ENCODE measurements at places on chromosomes 5 and 9.

DNA sequence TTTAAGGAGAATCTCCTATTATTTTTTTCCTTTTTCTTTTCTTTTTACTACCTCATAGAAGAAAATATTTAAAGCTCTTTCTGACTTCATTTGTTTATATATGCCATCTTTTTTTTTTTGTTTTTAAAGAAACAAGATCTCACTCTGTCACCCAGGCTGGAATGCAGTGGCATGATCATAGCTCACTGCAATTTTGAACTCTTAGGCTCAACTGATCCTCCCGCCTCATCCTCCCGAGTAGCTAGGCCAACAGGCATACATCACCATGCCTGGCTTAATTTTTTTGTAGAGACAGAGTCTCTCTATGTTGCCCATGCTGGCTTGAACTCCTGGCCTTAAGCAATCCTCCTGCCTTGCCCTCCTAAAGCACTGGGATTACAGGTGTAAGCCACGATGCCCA, 59.5 kb downstream of the LNPEP start:
- DNase-seq = no peak

- no peak for DNase-seq
Measured at GRCh38 chr5:93476251-93476742, 104.7 kb downstream of the NR2F1-AS1 start.

GRCh38 chr5:104361932-104362331, 799.3 kb upstream of the NUDT12 start:
- no peak for DNase-seq

GRCh38 chr5:114544561-114544960, 182.7 kb downstream of the KCNN2 start:
- DNase-seq = no peak

DNA sequence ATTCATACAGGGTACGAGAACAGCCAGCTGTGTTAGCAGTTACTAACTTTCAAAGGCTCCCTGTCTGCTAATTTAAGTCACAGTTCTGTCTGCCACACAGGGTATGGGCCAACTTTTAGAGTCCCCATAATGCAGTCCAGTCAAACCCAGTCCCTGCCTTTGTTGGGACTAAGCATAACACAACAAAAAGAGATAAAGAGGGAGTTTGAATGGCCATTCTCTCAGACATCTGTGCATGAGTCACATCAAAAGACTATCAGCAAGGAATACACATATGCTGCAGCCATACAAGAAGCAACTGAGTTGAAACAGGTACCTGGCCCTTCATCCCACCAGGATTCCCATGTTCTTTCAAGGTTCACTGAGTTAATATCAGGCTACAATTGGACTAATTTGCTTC, 744.5 kb upstream of the C9orf72 start:
- DNase-seq = no peak

- no peak for DNase-seq
Measured at GRCh38 chr5:137148655-137149054, 350.5 kb downstream of the SPOCK1 start.

GRCh38 chr5:177256296-177256695, 47.2 kb downstream of the RAB24 start:
- no peak for DNase-seq

DNA sequence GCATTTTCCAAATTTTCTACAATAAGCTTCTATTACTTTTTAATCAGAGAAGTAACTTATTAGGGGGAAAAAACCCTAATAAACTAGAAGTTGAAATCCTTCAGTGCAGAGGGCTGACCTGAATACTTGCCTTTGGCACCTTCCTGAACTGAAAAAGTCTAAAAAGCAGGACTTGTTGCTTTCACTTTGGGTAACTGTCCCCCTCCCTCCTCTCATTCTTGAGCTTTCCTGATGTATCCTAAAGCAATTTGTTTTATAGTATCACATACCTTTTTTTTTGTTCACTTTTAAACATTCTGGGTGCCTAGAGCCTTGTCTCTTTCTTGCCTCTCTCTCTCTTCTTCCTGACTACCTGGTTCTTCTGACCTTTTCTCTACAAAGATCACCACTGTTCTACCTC, 64.0 kb upstream of the ERBIN start:
- DNase-seq = no peak

DNA sequence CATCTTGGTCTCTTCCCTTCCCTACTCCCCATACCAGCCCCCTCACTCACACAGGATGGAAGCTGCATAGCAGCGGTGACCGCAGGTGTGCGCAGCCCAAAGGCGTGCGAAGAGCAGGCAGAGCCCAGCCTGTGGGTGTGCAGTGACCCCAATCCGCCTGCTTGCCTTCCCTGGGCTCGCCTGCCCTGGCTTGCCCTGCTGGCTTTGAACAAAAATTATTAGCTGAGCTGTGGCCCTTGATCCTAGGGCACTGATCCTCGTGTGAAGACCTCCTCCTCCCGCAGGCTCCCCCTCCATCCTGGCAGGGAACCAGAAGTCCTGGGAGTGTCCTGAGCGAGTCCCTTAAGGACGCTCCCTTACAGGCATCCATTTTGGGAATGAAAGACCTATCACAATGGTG, 31.9 kb downstream of the MORN5 start:
- DNase-seq = no peak

DNA sequence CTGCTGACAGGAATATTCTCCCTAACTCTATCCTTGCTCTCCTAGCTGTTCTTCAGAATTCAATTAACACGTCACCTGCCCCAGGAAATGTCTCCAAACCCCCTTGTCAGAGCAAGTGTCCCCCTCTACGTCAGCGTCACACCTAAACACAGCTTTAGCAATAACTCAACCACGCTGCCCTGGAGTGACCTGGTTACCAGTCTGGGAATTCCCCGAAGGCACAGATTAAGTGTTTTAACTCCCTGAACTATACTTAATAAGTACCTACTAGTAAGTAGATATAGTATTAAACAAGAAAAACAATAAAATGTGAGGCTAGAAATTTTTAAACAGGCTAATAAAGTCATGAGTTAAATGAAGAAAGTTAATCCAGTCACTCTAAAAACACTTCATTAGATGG, 78.4 kb downstream of the FANCC start:
- no peak for DNase-seq

DNA sequence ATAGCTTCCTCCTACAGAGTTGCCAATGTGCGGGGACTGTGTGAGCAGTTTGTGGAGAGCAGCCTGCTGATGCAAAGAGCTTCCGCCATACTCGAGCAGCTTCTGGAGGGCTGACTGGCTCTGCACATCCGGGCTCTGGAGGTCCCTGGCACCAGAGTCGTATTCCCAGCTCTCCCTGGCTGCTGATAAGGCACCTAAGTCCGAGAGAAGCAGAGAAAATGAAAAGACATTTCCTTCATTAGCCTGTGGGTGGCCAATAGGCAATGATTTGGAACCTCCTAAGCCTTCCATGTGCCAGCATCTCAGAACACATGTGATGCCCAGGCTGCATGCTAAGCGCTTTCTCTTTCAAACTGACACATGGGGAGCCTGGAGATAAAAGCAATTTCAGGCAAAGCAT, 94.3 kb downstream of the TSSK1B start:
- DNase-seq = no peak

GRCh38 chr9:69412741-69413150, 87.7 kb downstream of the ENTREP1 start:
- DNase-seq = peak; percentile 41

GRCh38 chr5:53089481-53089991, 20.0 kb downstream of the MOCS2 start:
- no peak for DNase-seq

DNA sequence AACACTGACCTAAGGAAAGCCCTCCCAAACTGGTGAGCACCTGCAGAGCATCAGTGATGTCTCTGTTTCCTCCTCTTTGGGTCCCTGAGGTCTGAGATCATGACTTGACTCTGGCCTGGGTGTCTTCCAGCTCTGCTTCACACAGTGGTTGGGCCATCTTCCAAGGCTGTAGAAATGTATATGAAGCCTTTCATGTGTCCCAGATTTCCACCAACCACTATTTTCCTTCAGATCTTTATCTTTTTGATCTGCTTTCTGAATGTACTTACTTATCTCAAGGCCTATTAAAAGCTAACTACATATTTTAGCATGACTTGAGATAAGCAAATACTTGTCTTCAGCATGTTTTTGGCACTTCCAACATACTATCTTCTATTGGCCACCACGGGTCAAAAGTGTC, 47.1 kb downstream of the PRELID2 start:
- DNase-seq = no peak

- no peak for DNase-seq
Measured at GRCh38 chr9:110738982-110739381, 70.4 kb downstream of the MUSK start.

- DNase-seq = no peak
Measured at GRCh38 chr9:130766021-130766926, 68.8 kb upstream of the ABL1 start.

- DNase-seq = no peak
Measured at GRCh38 chr5:159422361-159422760, 92.1 kb upstream of the IL12B start.

DNA sequence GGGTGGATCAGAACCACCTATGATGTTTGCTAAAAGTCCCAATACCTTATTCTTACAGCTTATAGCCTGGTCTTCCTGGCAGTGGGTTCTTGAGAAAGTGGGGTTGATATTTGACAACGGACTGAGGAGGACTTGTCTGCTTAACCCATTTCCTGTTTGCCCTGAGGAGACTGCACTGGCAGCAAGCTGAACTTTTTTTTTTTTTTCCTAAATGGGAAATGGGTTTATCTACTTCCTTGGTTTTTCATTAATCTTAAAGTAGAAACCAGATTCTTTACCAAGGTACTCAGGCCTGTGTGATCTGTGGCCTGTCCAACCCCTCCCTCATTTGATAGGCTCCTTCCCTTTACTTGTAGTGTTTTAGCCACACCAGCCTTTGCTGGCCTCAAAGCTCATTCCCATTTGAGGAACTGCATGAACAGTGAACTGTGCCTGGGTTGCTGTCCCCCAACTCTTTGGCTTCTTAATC, 47.1 kb downstream of the C9orf57 start:
- no peak for DNase-seq

DNA sequence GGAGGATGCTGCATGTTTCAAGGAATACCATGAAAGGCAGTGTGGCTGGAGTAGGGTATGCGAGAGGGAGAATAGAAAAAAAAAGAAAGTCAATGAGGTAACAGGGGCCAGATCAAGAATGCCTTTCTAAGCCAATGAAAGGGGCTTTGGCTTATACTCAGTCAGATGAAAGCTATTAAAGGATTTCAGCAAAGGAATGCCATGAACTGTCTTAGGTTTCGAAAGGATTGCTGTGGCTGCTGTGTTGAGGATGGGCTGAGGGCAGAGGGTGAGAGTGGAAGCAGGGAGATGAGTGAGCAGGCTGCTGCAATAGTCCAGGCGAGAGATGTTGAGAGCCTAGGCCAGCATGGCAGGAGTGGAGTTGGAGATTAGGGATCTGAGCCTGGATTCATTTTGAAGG, 135.4 kb upstream of the CKMT2 start:
- no peak for DNase-seq

DNA sequence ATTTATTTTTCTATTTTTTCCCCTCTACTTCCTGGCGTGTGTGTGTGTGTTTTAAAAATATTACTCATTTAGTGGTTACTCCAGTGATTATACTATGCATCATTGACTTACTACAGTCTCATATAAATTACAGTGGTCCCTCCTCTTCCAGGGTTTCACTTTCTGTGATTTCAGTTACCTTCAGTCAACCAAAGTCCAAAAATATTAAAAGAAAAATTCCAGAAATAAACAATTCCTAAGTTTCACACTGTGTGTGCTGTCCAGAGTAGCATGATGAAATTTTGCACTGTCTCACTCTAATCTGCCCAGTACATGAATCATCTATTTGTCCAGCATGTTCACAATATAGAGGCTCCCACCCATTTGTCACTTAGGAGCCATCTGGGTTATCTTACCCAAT, 47.4 kb upstream of the CCDC112 start:
- DNase-seq = no peak

GRCh38 chr5:123538670-123539459, 26.9 kb downstream of the CSNK1G3 start:
- no peak for DNase-seq

GRCh38 chr9:117286245-117286644, 128.6 kb downstream of the ASTN2 start:
- DNase-seq = no peak

GRCh38 chr9:6758498-6759184, 868 bp downstream of the KDM4C start:
- peak; percentile 10 for DNase-seq

GRCh38 chr5:92421942-92422341, 1038.8 kb upstream of the ARRDC3 start:
- no peak for DNase-seq

DNA sequence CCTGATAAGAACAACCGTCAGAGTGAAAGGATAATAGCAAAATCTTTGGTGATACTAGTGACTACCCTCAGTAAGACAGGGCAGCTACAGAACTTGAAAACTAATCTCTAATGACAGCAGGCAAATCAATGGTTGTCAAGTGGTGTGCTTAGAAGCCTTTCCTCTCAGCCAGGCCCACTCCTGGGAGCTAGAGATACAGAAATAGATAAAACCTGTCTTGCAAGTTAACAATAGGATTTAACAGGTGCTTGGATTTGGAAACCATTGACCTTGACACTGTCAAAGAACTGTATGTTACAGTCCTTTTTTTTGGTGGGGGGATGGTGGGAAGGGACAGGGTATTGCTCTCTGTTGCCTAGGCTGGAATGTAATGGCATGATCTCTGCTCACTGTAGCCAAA, 118.6 kb downstream of the BASP1 start:
- DNase-seq = no peak

- no peak for DNase-seq
Measured at GRCh38 chr5:163134061-163134460, 303.3 kb upstream of the CCNG1 start.

DNA sequence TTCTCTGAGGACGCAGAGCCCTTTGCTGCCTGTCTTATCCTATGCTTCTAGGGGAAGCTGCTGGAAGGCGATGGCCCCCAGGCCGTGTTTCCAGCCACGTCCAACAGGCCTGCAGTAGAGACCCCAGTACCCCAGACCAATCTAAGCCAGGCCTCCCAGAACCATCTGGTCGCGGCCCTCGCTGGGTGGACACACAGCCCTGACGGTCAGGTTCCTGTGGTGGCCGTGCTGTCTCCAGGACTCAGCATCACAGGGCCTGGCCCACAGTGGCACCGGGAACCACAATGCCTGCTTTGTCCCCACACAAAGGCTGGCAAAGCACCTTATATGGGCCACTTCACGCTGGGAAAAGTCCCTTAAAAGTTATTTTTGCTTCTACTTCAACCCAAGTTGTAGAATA, 44.5 kb downstream of the SEMA4D start:
- DNase-seq = no peak

GRCh38 chr5:100546001-100546400, 10.8 kb downstream of the FAM174A start:
- no peak for DNase-seq
